ENCODE measurements at places on chromosomes 1 and 21.

DNA sequence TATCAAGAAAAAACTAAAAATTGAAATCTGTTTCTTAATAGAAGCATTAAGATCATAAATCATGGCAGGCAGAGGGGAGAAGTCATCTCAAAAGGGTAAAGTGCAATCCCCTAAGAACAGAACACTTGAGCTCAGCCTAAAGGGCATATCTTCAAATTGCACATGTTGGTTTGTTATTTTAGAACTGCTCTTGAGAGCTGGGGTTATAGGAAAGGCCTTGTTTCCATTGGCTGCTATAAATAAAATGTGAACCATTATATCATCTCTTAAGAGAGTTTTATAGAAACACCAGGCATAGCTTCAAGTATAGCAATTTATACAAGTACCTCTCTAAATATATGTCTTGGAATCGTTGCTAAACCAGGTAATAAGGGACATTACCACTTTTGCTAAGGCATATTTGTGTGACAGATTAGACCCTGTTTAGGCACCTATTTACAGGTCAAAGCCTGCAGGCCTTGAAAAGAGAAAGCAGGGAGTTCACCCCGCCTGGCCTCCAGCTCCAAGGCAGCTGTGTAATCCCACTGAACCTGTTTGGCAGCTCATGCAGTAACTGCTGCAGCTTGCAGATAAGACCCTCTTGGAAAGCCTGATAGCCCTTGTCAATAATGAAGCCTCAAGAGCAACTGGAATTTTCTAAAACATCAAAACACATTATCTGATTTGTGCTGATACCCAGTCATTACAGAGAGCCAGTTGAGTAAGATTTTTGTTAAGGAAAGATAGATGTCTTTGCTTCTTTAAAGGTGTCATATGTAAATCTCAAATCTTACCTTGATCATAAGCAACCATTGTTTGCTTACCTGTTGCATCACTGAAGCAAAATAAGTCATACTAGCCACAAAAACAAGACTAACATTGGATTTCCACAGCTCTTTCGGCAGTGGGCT is 24.2 kb upstream of the SYDE2 start:
- DNase-seq = no peak

DNA sequence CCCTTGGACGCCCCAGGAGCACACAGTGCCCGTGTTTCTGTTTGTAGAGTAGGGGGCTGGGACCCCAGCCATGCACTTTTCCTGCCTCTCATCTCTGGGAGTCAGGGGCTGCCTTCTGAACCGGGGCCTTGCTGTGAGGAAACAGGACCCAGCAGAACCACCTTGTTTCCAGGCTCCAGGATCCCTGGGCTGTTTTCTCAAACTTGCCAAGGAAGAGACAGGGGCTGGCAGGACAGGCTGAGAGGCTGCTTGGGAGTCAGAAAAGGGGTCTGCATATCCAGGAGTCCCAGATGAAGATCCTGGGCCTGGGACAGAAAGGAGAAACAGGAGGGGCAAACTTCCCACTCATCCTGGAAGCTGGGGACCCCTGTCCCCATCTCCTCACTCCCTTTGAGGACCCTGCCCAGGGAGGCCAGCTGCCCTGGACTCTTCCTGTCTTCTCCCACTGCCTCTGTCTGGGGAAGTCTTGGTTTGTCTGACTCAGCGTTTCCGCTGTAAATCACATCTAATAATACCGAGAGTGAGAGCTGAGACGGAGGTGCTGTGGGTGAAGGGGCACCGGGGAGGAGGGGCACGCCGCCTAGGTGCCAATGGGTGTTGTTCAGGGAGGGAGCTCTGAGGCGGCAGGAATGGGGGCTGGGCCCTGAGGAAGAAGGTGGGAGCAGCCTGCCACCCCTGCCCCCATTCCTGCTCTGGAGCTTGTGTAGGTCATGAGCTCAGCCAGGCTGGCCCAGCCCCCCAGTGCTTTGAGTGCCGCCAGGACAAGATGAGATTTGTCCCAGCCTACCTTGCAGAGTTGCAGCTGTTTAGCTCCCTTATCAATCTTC is 16.7 kb downstream of the POU3F1 start:
- no peak for DNase-seq

DNA sequence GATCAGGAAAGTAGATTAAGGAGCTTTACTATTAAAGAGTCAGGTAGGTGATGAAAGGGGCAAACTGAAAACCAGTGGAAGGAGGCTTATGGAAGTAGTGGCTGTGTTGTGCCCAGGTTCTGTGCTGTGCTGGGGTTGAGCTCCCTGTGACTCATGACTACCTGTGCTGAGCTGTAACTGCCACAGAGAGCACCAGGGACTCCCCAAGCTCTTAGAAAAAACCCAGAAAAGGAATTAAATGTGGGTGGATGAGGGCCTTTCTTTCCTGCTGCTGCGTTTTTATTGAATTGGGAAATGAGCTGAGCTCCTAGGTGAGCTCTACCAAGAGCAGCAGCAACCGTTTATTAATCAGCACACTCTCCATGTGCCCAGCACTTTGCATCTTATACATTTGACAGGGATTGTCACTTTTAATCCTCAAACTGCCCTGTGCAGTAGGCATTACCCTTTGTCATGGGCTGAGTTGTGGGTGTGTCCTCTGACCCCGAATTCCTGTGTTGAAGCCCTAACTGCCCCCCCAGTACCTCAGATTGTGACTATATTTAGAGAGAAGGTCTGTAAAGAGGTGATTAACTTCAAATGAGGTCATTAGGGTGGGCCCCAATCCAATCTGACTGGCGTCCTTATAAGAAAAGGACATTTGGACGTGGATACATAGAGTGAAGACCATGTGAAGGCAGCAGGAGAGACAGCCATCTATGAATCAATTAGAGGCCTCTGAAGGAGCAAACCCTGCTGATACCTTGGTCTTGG is 65.4 kb downstream of the AK4 start:
- no peak for DNase-seq

DNA sequence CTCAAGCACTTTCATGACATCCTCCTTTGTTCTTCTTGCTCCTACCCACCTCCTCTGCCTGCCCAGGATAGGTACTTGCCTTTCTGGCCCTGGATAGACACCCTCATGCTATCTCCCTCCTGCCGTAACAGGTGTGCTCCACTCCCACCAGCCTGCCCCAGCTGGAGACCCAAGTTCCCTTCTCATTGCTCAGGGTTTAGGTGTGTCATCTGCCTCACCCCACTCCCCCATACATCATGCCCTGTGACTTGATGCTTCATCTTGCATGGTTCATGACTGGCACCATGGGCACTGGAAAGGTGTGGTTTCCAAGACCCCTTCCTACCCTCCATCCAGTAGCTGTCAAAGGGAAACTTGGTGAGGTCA is 5.9 kb downstream of the RHEX start:
- DNase-seq = no peak

DNA sequence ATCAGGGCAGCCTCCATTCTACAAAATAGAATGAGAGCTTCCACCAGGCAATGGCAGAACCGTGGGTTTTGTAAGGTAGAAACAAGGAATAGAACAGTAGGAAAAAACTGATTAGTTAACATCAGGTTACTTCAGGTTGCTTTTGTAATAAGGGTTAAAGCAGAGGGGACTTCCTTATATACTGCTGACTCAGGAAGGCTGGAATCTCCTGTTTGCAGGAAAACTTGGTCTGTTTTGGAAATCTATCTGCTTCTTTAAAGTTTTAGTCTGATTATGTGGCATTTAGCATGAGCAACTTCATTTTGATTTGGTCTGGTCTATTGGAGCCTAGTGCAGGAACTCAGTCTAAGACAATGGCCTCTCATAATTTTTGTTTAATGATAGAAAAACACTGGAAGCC is 32.7 kb upstream of the RAB4A start:
- DNase-seq = no peak

DNA sequence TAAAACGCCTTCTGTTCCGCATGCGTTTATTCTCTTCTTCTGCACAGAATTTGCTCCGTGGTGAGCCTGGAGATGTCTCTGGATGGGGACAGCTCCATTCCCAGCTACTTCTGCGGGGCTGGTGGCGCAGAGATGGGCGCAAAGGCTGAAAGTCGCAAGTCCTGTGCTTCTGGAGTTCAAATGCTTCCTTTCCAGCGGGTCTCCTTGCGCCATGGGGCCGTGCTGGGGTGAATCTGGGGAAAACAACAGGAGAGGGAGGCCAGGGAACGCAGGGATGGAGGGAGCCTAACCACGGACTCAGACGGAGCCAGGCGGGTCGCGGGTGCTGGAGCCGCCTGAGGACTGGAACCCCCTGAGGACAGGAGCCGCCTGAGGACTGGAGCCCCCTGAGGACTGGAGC is 2.9 kb upstream of the OR2T12 start:
- no peak for DNase-seq

DNA sequence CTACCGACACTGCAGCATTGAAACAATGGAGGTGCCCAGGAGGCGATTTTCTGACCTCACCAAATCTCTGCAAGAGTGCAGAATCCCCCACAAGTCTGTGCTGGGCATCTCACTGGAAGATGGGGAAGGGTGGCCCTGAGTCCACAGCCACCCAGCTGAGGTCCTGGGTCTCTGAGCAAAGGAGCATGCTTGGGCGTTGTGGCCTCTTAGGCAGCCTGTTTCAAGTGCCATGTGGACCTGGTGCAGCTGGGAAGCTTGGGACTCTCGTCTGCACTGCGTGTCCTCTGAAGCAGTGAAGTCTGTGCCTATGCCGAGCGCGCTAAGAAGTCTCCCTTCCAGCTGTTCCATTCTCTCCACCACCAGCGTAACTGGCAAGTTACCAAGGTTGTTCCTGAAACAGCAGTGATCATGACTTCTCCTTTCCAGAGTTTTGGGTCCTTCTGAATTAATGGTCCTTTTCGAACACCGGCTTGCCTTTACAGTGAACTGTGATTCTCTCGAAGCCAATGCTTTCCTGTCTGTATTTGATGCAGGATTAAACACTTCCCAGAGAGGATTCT is 5.0 kb upstream of the PLA2G2C start:
- no peak for DNase-seq

DNA sequence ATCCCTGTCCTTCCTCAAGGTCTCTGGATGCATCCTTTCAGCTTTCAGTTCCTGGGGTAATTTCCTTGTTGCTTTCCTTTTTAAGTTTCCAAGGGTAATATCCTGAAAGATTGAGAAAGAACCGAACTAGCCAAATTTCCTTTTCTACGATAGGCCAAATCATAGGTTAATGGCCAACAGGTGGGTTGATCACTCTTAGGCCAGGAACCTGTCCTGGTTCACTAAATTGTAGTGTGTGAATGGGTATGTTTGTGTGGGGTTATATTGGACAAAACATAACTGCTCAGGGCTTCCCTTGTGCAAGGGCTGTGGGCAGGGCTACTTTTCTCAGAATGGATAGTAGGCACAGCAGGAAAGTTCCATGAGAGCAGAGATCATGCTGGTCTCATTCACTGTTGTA is 17.1 kb downstream of the UBE2T start:
- no peak for DNase-seq

GRCh38 chr21:19148056-19148455 is 744.5 kb upstream of the TMPRSS15 start:
- DNase-seq = no peak

- DNase-seq = no peak
Observed at GRCh38 chr1:236370420-236370819, 23.7 kb upstream of the EDARADD start.

DNA sequence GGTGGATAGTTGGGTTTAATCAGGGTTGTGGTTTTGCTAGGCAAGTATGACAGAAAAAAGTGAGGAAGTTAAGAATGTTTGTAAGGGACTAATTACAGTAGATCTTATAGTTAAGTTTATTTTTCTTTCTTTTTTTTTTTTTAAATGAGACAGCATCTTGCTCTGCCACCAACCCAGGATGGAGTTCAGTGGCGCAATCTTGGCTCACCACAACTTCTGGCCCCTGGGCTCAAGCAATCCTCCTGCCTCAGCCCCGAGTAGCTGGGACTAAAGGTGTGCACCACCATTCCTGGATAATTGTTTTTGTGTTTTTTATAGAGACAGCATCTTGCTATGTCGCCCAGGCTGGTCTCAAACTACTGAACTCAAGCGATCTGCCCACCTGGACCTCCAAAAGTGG is 41.7 kb downstream of the EYA3 start:
- no peak for DNase-seq

DNA sequence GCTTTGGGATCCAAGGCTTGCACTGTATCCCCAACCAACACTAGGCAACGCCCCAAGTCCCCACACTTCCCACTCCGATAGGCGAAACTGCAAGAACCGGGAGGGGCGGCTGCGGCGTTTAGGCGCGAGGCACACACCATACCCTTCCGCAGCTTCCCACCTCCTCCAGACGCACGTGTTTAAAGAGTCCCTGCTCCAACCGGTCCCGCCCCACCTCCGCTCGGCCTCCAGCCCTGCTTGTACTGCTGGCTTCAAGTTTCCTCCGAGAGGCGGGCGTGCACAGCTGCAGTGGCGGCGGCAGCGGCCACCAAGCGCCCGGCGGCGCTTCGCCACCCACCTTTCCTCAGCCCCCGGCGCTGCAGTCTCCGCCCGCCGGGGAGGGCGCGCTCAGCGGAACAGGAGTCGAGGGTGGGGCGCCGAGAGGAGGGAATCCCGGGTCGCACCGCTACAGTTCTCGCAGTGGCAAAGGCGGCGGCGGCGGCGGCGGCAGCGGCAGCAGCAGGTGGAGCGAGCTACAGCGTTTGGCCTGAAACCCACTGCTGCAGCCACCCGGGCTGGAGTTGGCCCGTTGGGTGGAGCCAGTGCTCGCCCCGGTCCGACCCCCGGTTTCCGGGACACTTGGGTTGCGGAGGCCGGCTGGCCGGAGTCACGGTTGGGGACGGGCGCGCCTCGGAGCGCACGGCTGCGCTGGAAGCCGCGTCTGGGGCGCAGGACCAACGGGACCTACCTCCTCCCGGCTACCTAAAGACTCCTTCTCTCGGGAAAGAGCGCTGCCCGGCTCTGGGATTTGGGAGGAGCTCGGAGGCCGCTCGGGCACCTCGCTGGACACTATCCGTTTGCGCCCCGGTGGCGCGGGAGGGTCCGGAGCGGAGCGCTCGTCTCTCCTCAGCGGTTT is at the start of gene CNIH3:
Gene CNIH3 (plus strand): TSS at position 457 of the 895 bp plus-strand sequence. CDS start 858 bp downstream, outside the sequence.
- DNase-seq = no peak

GRCh38 chr1:208562151-208562960 is 318.2 kb upstream of the PLXNA2 start:
- DNase-seq = no peak
